ENCODE measurements at places on chromosomes 7 and 10. TPM values are rescaled to one million over a fixed set of nuclear protein-coding genes. Genes with fewer than 3 reads are reported as not detected.
A peak's percentile ranks its signal among the peaks of the same experiment; 100 is the strongest.

GRCh38 chr10:128498746-128499145 is 372.5 kb upstream of the MKI67 start:
- DNase-seq: no peak

DNA sequence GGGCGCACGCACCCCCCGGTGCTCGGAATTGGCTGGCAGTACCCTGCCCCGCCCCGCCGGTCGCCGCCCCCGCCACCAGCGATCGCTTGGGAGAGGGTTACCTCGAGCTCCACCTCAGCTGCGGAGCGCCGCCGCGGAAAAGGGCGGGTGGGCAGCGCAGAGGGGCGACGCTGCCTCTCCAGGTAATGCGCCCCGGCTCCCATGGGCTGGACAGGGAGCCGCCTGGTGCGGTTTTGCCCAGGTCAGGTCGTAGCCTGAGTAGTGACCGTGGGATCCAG is 1.3 kb downstream of the PFKFB3 start:
- peak; percentile 83 for DNase-seq

DNA sequence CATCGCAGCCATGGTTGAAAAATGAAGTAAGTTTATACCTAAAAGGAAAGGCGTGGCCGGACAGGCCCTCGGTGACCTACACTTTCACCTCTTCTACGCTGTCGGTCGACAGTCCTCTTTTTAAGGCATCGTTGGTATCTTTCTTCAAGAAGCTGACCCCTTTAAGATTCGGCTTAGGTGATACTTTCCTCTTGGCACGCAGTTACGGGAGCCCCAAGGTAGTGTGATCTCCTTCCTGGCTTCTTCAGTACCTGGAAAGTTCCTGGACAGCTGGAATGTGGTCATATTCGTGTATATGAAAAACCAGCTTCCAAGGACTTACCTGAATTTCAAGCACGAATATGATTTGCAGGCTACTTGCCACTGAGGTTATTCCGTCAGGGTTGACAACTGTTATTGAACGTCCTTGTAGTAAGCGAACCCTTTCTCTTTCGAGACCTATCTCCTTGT is 885 bp upstream of the SYPL1 start:
- no peak for DNase-seq

DNA sequence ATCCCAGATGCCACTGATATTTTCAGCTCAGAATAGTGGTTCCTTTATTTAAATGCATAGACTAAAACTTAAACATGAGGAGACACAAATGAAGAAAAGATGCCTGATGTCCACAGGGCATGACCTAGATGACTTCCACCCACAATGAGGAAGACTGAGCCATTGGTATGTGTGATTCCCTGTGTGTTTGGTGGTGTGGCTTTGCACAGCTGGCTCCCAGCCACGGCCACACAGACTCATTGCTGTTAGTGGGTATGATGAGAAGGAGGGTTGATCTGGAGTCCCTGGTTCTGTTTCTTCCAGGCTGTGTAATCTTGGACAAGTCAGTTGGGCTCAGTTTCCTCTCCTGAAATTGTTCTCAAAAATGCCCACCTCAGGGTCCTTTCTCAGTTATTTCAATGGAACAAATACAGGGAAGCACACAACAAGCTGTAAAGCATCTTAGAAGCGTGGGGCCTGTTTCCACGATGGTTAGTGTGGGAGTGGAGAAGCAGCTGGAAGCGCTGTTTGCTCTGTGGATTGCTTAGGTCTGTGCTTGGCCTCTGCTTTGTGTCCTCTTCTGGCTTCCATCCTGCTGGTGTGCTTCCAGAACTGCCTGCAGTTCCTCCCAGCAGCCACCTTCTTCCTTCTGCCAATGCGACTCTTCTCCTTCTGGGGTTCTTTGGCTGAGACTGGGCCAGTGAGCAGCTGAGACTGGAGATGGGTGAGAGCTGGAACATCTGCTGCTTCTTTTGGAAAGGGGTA is 303.7 kb downstream of the BMPER start:
- no peak for DNase-seq

NPVF gene
- not detected for total RNA-seq

DNA sequence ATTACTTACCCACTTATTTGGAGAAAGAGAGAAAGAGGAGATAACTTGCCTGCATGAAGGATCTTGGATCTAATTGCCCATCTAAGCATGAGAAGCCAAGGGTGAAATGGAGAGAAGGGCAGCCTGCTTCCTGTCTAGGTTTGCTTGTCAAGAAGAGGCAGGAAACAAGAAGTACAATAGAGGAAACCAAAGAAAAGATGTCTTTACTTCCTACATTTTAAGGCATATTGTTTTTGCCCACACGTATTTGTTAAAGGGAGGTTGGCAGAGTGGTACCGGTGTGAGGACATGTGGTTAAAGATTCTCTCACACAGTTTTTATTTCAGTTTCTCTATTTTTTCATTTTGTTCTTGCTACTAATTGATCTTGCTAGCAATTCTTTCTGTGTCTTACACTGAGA is 6.0 kb upstream of the TAS2R38 start:
- no peak for DNase-seq

TCAF1 gene
- 16.5 TPM for total RNA-seq

DNA sequence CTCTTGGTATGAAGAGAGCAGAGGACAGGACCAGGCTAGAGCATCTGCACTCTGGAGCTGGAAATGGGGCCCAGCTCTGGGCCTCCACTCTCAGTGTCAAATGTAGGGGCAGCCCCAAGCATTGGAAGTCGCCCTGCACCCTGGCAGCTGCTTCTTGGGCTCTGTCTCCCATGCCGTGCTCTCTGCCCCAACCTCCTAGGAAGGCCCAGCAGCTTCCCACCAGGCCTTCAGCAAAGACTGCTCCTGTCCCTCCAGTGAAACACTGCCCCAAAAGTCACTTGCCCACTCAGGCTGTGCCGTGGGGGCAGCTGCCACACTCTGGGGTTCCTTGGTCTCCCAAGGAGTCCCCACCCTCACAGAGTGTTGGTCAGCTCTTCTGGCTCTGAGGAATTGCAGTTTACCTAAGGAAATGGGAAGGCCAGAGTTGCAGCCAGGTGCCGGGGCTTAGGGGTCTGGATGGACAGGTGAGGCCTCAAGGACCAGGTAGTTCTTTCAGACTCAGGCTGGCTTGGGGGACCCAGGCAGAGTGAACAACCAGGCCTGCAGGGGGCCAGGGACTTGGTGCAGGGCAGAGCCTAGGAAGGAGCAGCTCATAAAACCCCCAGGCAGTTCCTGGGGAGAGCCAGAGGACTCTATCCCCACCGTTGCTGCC is 9.4 kb upstream of the OPN4 start:
- no peak for DNase-seq

- no peak for DNase-seq
These were observed 9.7 kb downstream of the MINDY4 start for GRCh38 chr7:30780941-30781340.

GRCh38 chr10:129400426-129400825 is 66.6 kb upstream of the MGMT start:
- DNase-seq: no peak
